Dorsolateral prefrontal cortex (tissue), 122 donors: ENCODE measurements at places on chromosomes 1 and 21.

DNA sequence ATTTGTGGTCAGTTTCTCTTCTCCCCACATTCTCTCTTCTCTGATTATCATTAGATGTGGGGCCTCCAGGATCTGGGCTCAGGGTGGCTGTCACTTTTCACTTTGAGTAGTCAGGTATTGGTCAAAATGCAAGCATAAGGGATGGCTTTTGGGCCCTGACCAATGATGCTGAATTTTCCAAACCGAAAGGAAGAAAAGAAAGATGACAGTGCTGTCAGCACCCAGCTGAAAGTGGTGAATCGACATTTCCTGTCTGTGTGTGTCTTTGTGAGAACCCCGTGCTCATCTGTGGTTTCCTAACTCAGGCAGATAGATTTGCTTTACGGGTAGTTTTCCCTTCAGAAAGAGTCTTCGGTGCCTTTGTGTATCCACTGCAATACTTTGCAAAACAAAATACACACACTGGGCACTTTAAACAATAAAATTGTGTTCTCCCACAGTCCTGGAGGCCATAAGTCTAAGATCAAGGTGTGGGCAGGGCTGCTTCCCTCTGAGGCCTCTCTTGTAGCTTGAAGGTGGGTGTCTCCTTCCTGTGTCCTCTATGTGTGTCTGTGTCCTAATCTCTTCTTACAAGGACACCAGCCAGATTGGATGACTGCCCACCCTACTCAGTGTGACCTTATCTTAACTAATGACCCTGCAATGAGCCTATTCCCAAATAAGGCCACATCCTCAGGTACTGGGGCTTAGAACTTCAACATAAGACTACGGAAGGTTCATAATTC, 274.8 kb upstream of the AJAP1 start:
- DNase-seq = no peak

DNA sequence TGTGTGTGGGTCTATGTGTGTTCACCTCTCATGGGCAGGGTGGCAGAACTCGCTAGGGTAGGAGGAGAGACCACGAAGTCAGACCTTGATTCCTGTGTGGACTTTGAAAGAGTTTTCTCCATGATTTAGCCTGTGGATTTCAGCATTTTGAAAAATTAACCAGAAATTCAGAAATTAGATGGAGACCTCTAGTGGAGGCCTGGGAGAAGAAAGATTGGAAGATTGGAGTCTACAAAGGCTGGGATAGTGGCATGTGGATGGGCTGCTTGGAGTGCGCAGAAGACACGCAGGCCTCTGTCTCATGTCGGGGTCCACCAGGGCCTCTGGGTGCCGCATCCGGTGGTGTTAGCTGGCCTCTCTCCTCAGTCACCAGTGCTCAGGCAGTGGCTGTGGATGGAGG, 18.9 kb upstream of the IGSF5 start:
- DNase-seq = no peak

- no peak for DNase-seq
Measured at GRCh38 chr1:27047914-27048313, 35.3 kb upstream of the TENT5B start.

- DNase-seq = no peak
Measured at GRCh38 chr21:34528131-34528561, 16.1 kb upstream of the KCNE1 start.

GRCh38 chr1:204721373-204722055, 36.0 kb upstream of the LRRN2 start:
- DNase-seq = no peak

DNA sequence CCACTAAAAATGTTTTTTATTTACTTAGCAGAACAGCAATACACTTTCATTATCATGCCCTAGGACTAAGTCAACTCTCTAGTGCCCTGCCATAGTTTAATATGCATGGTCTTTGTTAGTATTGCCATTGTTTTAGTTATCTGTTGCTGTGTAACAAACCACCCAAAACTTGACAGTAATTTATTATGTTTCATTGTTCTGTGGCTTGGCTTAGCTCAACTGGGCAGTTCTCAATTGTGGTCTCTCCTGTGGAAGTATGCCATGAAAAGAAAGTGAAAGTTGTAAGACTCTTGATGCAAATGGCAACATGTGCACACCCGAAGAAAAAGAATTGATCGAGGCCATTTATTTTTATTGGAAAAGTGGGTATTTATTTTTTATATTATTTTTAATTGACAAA, 206.3 kb upstream of the KCTD3 start:
- DNase-seq = no peak

- no peak for DNase-seq
Measured at GRCh38 chr1:95451054-95451453, 217.0 kb downstream of the RWDD3 start.

- no peak for DNase-seq
Measured at GRCh38 chr1:112807117-112807516, 92.0 kb upstream of the PPM1J start.

DNA sequence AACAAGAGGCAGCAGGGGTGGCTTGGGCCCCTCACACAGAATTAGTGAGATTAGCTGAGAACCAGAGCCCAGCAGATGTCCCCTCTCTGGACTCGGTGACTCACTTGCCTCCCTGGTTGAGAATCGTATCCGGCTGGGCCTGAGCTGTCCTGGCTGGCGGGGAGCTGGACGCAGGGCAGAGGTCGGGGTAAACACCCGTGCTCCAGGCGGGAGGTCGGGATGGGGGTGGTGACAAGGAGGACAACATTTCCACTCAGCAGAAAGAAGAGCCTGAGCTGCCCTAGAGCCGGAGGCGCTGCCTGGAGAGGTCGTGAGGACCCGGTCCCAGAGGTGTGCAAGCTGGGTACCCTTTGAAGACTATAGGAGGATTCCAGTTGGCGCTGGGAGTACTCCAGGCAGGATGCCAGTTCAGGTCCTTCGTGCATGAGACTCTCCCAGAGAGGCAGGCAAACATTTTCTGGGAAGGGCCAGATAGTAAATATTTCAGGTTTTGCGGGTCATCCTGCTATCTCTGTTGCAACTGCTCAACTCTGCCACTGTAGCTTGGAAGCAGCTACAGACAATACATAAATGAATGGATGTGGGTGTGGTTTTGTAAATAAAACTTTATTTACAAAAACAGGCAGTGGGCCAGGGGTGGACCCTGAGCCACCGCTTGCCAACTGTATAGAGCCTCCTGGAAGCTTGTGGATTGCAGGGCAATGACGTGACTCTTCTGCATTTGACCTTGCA, 116.8 kb upstream of the WNT4 start:
- DNase-seq = no peak

DNA sequence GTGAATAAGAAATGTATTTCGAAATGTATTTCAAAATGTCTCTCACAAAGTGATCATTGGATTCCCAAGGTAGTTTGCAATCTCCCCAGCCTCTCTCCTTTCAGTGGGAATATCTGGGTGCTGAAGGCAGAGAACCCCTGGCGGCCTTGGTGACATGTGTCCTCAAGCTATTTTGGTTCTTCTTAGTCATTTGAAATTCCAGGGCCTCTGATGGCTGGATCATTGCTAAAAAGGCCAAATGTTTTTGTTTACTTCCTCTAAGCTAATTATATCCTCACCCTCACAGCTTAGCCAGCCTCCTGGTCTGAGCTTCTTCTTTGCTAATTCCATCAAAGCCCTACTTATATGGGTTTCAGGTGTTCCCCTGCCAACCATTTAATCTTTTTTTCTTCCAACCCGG, 71.2 kb downstream of the LRRC40 start:
- no peak for DNase-seq

DNA sequence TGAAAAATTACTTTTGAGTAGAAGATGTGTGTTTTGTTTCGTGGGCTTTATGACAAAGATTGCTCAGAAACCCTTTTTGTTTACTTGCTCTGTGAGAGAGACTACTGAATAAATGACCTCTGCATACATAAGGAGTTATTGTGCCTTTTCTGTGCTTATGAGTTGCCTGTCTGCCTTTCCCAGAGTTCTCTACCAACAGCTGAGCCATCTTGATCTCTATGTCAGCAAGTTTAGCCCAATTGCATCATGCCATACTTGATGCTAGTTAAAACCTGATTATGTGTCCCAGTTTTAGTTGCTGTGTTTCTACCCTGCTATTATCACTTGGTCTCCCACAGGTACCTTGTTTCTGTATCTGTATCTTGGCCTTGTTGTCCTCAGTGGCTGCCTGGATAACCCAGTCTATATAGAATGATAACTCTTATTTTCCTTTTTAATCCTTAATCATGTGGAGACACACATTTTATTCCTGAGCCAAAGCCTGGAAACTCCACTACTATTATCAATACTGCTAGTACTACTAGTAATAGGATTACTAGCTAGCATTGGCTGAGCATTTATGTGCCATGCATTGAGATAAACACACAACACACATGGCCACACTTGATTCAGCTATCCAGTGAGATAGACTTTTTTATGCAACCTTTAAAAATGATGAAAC, 28.7 kb upstream of the GNG12 start:
- no peak for DNase-seq

DNA sequence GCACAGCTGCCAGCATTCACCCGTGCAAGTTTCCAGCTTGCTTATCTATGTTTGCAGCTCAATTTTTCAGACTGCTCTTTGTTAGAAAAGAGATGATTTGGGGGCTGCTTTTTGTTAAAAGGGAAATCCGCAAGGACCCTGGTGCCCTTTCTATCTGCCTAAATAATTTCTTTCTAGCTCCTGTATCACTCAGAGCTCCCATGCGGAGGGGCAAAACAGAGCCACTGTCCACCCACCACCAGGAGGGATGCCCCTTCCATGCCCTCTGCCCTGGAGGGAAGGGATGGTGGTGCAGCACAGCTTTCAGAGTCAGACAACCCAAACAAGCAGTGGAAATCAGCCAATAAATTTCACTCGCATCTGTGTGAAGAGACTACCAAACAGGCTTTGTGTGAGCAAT, 13.9 kb upstream of the SLC5A9 start:
- no peak for DNase-seq

DNA sequence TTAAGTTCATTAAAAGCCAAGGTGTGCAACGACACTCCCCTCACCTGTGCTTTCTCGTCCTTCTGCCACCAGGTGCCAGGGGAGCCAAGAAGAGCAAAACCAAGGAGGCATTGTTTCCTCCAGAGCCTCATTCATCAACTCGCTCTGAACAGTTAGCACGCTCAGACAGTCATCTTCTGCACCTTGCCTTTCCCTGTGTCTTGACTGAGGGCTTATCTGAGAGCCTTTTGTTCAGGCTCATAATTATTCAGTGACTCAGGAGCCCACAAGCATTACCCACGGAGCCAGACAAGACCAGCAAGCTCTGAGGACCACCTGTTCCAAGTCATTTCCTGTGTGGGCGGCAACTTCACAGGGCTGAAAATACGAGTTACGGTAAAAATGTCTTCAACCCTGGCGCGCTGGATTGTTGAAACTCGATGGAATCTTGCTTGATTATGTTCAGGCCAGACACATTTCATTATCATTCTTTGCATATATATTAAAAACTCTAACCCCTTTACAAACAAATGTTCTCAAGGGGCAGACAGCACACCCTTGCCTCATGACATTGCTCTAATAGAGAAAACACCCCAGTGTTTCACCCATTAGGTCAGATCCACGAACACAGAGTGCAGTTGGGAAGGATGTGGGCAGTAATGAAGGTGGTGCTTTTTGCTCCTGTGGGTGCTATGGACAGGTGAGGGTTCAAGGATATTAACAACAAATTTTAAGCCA, 89.7 kb upstream of the RUNX1 start:
- no peak for DNase-seq

- DNase-seq = no peak
Measured at GRCh38 chr1:164561007-164561406, 2.0 kb downstream of the PBX1 start.

DNA sequence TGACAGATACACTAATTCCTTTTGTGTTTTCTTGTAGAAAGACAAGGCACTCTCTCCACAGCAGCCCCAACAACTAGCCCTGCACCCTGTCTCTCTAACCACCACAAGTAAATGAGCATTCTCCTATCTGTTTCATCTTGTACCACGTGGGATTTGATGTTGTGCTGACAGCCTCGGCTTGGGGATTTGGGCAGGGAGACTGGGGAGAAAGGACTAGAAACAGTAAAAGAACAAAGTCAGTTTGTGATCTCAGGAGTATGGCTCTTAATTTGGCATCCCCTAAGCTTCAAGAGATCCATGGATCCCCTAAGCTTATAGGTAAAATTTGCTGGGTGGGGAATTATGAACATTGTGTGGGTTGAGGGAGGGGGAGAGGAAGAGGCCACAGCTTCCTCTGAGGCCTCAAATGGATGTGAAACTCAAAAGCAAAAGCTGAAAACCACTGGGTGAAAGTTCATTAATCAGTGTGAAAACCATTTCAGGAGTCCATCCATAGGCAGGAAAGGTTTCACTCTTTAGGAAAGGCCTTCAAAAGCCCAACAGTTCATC, 3.1 kb downstream of the C1orf162 start:
- no peak for DNase-seq

DNA sequence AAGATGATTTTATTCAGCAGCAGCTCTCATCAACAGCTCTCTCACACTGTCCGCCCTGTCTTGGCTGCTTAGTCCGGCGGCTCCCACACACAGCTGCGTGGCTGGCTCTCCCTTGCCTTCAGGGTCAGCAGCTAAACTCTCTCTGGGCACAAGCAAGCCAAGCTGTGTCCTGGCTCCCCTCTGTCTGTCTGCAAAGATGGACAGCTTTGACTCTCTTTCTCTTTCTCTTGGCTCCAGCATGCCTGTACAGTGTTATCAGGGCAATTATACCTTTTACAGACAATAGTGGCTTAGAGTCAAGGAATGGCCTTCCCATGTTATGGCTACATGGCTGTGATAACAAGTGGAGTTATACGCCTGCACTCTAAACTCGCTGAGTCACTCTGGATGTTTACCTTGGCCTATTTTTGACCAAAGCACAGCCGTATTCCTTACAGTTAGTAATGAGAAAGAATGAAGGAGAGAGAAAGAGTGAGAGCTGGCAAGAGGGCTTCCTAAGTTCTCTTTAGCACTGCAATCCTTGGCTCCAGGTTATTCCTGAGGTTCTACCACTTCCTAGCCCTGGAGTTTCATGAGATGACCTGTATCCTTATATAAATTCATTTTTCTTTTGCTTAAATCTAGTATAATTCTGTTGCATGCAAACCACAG, 59.9 kb upstream of the ZSWIM5 start:
- no peak for DNase-seq

GRCh38 chr1:246364415-246364941, 142.6 kb downstream of the SMYD3 start:
- DNase-seq = no peak

GRCh38 chr1:945688-946556, 13.1 kb downstream of the NOC2L start:
- DNase-seq = no peak

DNA sequence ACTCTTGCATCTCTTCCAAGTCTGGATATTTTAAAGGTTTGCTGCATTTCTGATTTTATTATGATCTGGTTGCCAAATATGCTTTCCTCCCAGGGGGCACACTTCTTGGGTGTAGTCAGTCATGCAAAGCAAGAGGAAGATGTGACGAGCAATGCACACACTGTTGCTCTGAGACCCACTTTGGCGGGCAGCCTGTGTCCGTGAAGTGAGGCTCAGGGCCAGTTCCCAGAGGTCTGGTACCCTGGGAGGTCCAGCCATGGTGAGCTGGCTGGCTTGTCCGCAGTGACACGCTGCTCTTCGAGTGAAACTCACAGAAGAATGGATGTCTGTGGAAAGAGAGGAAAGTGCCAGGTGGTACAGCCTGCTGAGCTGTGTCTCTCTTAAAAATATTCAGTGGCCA, 52.8 kb upstream of the EDN2 start:
- DNase-seq = no peak

- no peak for DNase-seq
Measured at GRCh38 chr1:161019751-161020495, 1.0 kb downstream of the F11R start.

- no peak for DNase-seq
Measured at GRCh38 chr1:30684881-30685795, 38.2 kb downstream of the MATN1 start.
